NCI-H1048 (cell line): ENCODE measurements at places on chromosomes 16 and 17.

DNA sequence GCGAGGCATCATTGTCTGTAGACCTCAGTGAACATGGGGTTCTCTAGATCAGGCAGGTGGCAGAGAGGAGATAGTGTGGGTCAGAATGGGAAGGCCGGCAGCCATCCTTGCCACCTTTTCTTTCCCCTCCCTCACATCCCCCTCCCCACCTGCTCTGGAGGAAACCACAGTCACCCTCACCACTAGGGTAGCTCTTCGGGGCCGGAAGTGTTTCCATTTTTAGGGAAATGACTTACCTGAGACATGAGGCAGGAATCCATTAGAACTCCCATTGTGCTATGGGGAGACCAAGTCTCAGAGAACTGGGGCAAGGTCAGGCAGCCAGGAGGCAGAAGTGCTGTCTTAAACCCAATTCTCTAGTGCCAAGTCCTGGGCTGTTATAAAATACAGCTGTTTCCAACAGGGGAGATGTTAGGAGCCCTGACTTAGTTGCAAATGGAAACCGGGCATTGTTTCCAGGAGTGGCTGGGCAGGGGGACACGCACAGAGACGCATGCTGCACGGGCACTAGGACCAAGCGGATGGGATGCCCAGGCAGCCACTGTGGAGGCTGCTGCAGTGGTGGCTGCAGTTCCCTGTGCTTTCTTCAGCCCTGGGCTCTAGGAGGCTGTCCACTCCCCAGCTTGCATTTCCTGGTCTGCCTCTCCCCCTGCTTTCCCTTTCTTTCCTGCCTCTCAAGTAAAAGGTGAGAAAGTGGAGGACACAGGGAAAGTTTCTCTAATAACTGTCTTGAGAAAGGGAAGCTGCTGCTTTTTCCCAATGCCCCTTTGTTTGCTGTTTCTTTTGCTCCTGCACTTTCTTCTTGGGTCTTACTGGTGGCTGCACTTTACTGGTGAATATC is 2.8 kb downstream of the HAS3 start:
- no peak for DNase-seq

DNA sequence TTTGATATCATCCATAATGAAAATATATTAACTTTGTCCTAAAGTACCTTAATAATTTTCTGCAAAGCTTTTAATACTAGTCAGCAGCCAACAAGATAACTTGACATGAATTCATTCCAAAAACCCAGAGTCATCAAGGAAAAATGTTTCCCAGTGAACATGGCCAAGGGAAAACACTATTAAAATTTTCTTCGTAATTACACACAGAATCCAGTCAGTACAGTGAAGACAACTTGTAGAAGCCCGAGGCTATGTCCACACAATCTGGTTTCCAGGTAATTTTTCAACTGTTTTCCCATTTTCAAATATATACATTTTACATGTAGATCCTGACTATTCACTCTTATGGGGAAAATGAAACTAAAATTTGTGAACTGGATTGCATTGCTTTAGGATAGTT is 600.9 kb downstream of the CDH8 start:
- DNase-seq = no peak

DNA sequence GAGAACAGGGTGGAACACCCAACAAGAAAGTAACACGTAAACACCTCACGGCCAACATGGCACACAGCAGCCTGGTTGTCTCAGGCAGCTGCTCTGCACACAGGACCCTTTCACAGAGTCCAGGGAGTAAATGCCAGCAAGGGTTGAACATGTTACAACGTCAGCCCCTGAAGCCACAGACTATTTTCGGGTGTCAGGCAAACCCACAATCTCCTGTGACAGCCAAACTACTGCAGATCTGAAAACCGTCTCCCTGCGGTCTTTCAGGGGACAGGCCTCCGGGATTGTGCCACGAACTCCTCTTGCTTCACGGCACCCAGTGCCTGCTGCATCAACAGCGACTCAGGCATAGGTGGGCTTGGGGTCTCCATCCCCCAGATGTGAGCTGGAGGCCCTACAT is 127.7 kb downstream of the XYLT1 start:
- no peak for DNase-seq

GRCh38 chr16:30398661-30399434 is 3.6 kb downstream of the ZNF48 start:
- DNase-seq = no peak

GRCh38 chr16:4802659-4803287 is 340 bp upstream of the ROGDI start:
- peak; percentile 46 for DNase-seq

- DNase-seq = no peak
These were observed 28.6 kb downstream of the NPTX1 start for GRCh38 chr17:80447790-80448189.

GRCh38 chr16:57634171-57634570 is 5.7 kb downstream of the ADGRG1 start:
- DNase-seq = no peak

DNA sequence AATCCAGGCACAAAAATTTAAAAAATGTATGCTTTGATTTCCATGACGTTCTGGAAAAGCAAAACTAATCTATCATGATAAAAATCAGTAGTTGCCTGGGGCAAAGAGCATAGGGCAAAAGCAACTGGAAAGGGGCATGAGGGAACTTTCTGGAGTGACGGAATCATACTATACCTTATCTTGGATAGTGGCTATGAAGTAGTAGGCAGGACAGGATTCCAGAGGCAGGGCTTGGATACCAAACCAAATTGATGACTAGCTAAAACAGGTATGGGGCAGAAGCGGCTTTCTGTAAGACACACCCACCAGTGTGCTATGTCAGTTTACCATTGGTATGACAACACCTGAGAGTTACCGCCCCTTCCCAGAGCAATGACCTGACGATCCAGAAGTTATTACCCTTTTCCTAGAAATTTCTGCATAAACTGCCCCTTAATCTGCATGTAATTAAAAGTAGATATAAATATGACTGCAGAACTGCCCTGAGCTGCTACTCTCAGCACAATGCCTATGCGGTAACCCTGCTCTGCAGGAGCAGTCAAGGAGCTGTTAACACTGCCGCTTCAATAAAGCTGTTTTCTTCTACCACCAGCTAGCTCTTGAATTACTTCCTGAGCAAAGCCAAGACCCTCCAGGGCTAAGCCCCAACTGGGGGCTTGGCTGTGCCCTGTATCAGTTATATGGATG is 56.7 kb downstream of the CFDP1 start:
- DNase-seq = no peak

- no peak for DNase-seq
These were observed 16.5 kb upstream of the ST6GALNAC1 start for GRCh38 chr17:76659928-76660655.

GRCh38 chr16:89020068-89020924 is 43.3 kb upstream of the CBFA2T3 start:
- no peak for DNase-seq

DNA sequence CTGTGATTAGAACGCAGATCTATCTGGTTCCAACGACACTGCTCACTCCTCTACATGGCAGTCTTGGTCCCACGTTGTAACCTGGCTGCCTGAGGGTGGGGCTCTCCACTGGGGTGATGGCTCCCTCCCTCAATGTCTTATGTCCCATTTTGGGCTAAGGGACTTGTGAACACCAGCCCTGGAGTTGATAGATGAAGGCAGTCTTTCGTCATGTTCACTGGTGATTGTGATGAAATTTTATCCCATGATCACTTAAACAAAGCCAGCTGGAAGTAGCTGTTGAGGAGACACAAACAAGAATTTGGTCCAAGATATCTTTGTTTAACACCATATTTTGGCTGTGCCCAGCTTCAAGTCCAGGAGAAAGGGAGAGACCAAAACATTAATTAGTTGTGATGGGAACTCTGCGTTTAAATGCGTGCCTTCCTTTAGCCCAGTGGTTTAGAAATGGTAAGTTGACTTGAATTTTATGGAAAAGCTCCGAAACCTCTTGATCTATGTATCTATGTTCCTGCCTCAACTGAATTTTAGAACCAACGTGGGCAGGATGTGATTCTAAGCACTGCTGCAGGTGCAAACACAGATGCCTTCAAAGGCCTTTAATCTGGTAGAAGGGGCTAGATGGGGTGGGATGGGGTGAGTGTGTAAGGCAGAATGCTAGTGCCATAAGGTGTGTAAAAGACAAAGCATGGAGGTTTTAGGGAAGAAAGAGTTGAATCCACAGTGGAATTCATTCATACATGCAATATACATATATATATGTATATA is 186.8 kb upstream of the IRX3 start:
- DNase-seq = no peak

DNA sequence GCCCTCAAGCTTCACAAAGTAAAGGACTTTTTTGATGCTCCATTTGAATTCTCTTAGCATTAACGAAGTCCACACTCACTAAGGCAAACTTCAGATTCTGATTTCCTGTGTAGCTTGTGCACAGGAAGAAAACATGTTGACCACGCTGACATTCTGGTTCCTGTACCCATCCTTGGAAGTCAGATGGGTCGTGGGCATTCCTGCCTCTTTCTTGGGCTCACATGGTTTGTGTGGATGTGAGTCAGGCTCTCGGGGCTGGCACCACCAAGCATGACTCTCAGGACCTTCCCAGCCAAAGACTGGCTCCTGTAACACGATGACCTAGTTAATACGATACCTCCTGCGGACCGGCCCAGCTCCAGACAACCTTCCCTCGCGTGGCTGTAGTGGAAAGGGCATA is 32.8 kb downstream of the ARSG start:
- no peak for DNase-seq

- DNase-seq = no peak
These were observed 37.0 kb downstream of the NUBP1 start for GRCh38 chr16:10780628-10781027.

- no peak for DNase-seq
These were observed 31.5 kb upstream of the B4GALNT2 start for GRCh38 chr17:49101054-49101534.

DNA sequence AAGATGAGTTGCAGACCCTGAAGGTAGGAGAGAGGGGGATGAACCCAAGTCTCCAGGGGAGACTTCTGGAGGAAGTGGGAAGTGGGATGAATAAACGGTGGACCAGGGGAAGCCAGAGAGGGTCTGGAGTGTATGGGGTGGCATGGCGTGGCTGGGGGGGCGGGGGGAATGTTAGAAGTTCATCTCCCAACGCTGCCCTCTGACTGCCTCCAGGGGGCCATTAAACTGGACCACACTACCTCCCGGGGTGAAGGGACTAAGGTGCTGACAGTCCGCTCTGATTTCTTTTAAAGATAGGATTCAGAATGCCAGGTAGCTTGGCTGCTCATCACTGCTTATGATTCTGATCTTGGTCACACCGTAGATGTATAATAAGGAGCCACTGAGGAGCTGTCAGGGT is 21.2 kb downstream of the ST3GAL2 start:
- no peak for DNase-seq

- no peak for DNase-seq
These were observed 33.7 kb downstream of the HS3ST2 start for GRCh38 chr16:22847690-22848089.

- no peak for DNase-seq
These were observed 18.1 kb downstream of the SOCS3 start for GRCh38 chr17:78341559-78342448.

- no peak for DNase-seq
These were observed 9.5 kb upstream of the HES7 start for GRCh38 chr17:8133399-8133798.

- DNase-seq = no peak
These were observed 398.0 kb downstream of the NPIPA8 start for GRCh38 chr16:17938546-17938945.

DNA sequence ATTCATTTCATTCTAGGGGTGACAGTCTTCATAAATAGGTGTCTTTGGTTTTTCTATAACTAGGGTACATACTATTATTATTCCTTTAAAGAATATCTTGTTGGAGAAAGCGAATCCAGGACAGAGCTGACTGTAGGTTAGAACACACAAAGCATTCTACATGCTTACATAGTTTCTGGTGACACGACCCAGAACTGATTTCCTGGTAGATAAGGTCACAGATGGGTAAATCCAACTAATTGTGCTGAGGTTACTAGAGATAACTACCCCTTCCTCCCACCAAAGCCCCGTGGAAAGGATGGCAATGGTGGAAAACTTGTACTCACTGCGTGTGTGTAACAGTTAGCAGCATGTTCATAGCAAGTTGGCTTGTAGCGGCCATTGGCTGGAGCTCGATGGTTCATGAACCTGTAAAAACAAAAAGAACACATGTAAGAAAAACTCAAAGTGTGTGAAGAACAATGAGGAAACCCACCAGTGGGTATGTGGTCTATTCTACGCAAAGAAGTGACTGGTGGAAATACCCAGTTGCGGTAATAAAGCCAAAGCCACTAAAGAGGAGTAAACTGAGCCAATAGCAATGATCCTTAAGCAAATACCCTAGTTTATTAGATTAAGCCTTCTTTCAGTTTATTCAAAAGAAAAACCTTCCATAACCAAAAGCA is 7.7 kb downstream of the MMD start:
- no peak for DNase-seq

DNA sequence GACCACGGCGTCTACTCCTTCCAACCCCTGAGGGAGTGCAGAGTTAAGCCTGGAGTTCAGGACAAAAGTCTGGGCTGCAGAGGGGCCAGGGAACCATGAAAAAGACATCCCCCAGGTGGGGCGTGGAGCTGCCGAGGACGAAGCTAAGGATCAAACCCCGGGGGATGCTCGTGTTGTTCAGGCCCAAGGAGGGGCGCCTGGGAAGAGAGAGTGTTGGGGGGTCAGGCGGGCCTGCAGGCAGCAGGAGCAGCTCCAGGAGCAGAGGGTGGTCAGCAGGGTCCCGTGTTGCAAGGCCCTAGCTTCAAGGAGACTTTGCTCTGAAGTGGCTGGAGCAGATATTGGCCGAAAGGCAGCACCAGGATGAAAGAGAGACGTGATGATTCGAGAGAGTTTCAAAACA is 26.7 kb downstream of the NECAB2 start:
- DNase-seq = no peak

GRCh38 chr17:75834279-75834920 is 9.8 kb downstream of the UNC13D start:
- no peak for DNase-seq

GRCh38 chr17:56149266-56150036 is 3.8 kb upstream of the ANKFN1 start:
- no peak for DNase-seq

DNA sequence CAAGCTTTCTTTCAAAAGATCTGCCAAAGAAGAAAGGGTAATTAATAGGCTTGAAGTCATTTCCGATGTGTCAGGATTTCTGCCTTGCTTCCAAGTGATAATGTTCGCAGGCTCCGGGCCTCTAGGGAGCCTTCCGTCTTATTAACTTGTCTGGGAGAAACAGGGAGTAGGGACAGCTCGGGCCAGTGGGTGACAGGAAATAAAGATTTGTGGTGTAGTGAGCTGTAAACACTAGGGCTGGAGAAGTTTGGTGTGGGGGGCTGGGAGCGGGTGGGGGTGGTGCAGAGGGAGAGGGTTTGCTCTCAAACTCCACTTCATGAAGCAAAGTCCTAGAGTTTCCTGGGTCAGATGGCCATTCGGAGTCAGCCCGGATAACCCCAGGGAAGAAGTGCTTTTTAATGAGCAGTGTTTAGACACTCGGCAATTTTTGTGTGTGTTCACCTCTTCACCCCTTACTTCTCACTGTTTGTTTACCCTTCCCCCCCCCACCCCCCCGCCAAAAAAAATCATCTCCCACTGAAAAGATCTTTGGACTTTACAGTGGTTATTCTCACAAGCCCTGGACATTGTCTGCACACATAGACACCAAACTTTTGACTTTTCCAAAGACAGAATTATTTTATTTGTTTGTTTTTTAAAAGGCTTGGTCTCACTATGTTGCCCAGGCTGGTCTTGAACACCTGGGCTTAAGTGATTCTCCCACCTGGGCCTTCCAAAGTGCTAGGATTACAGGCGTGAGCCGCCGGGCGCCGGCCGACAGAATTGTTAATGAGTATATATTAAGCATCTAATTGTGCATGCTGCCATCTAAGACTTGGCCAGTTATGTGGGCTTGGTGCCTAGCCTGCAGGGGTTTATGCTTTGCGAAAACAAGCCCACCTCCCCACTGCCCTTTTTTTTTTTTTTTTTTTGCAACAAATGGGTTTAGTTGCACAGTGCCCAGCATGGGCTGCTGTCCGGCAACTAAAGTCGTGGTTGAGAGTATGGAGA is 196.4 kb downstream of the CCDC182 start:
- DNase-seq = no peak
